Activated CD4-positive, alpha-beta T cell treated with anti-CD3 and anti-CD28 coated beads, Interleukin-10, Interleukin-2, amounts not matched to agents 100 ng/mL and 50 ng/mL, durations not matched to agents 16 hours and 8 hours (primary cell): ENCODE measurements at places on chromosomes 7 and 10.
A peak's percentile ranks its signal among the peaks of the same experiment; 100 is the strongest.

DNA sequence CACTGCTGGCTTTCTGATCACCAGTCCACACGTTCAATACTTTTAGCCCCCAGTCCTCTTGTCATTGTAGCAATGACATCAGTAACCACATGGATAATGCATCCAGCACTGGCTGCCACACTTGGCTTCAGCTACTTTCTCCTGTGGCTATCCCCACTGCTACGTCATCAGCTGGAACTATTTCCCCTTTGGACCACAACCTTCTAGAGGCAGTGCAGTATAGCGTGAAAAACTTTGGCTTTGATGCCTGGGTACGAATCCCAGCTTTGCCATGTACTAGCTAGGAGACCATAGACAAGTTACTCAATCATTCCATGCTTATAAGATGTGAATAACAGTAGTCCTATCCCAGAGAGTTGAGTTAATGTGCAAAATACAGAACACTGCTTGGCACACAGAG is 63.2 kb downstream of the CCDC3 start:
- DNase-seq: no peak

DNA sequence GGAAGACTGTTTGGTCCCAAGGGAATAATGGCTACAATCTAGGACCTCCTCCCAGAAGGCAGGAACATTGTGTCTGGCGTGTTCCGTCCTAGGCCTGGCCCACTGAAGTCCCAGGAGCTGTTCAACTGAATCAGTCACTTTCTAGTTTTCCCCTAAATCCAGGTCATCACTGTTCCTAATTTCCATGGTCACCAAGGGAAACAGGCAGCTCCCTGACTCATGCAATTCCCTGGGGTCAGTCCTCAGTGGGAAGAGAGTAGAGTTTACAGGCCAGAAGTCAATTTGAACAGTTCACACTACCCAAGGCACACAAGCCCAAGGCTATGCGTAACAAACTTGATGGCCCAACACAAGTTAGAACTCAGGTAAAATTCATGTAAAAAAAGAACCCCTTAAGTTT is 44.0 kb downstream of the CREB3L2 start:
- no peak for DNase-seq

GRCh38 chr10:14532473-14533251 is 201.9 kb upstream of the FRMD4A start:
- DNase-seq: no peak

DNA sequence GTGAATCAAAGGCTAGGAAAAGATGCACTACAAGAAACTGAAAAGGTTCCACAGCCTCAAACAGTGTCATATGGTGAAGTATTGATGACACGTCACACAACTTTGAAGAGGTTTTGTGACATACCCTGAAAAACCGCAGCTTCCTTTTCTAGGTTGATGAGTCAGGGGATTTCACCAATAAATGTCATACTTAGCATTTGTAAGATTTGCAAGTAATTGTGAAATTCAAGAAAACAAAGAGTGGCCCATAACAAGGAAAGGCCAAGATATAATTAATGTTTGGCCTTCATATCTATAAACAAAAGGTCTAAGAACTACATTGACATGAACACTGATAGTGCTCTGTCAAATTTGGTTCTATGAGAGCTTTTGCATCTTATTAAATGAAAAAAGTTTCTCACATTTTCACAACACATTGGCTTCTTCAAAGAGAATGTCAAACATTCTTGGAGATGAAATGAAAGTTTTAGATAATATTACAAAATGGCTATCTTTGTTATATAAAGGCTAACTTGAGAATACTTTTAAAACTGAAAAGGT is 62.0 kb upstream of the NAMPT start:
- DNase-seq: peak; percentile 96

- peak; percentile 78 for DNase-seq
Observed at GRCh38 chr10:110547139-110547761, 20.2 kb upstream of the SMC3 start.

GRCh38 chr10:49781247-49781646 is 19.1 kb upstream of the OGDHL start:
- DNase-seq: no peak

GRCh38 chr7:95630702-95631458 is 34.6 kb upstream of the PDK4 start:
- no peak for DNase-seq

- DNase-seq: no peak
Observed at GRCh38 chr7:27923642-27923980, 183.6 kb downstream of the TAX1BP1 start.

GRCh38 chr7:156466955-156467625 is 173.5 kb upstream of the RNF32 start:
- no peak for DNase-seq

- DNase-seq: no peak
Observed at GRCh38 chr7:22663721-22664120, 63.3 kb upstream of the IL6 start.

GRCh38 chr10:48611133-48611532 is 6.3 kb upstream of the ARHGAP22 start:
- DNase-seq: no peak

DNA sequence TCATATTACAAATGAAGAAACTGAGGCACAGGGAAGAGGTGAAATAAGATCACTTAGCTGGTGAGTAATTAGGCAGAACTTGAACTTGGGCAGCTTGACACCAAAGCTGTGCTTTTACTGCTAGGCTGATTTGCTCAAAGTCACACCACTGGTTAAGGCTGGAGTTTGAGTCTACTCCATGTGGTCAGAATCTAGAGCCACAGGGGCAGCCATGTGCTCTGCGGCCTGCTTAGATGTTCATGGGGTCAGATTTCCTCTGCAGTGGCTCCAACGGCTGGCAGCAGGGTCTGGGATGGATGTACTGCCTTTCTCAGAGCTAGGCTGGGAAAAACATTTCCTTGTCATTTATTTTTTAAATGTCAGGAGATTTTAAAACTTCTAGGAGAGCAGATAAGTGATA is 417.5 kb downstream of the KCNMA1 start:
- DNase-seq: no peak

DNA sequence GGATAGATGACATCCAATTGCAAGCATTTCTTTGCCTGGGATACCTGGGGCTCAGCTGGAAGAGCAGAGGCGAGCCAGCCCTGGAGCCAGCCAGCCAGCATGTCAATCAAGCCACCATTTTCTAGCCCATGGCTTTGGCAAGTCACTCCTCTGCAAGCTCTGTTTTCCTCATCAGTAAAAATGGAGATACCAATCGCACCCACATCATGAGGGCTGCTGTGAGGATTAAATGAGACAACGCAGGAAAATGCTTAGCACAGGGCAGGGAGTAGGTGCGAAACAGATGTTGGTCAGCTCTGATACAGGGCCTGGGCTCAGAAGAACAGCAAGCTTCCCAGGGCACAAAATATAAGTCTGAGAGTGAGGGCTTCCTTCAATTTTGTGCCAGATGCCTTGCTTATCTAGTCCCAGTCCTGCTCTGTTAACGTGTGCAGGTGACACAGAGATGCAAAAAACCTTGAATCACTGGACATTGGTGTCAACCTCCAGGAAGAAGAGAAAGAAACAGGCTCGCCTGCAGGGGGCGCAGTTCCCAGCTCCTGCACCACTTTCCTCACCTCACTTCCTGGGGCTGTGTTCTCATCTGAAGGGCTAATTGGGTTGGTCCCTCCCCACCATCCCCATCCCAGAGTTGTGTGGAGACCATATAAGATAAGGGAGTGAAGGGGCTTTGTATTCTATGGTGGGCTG is 72.8 kb upstream of the CACUL1 start:
- DNase-seq: no peak

DNA sequence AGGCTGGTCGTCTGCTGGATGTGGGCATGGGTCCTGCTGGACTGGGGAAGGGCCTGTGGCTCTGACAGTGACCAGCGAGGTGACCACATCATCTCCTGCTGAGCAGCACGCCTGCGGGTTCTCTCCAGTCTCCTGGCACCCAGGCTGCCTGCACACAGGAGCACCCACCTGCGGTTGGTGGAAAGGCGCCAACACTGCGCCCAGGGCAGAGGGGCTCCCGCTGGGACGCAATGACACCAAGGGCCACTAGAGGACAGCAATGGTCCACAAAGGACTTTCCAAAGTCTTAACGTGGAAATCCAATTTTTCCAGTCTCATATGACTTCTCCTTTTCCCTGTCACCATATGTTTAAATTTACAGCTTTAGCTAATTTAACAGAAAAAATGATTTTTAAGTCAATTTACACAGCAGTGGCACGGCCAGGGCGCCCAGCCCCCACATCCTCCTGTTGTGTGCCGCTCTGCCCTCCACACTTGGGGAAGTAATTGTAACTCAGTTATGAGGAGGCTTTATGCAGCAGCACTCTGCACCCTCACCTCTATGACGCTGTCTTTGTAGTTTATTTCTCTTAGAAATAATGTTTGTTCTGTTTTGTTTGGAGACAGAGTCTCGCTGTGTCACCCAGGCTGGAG is 38.1 kb downstream of the CFAP46 start:
- peak; percentile 37 for DNase-seq

DNA sequence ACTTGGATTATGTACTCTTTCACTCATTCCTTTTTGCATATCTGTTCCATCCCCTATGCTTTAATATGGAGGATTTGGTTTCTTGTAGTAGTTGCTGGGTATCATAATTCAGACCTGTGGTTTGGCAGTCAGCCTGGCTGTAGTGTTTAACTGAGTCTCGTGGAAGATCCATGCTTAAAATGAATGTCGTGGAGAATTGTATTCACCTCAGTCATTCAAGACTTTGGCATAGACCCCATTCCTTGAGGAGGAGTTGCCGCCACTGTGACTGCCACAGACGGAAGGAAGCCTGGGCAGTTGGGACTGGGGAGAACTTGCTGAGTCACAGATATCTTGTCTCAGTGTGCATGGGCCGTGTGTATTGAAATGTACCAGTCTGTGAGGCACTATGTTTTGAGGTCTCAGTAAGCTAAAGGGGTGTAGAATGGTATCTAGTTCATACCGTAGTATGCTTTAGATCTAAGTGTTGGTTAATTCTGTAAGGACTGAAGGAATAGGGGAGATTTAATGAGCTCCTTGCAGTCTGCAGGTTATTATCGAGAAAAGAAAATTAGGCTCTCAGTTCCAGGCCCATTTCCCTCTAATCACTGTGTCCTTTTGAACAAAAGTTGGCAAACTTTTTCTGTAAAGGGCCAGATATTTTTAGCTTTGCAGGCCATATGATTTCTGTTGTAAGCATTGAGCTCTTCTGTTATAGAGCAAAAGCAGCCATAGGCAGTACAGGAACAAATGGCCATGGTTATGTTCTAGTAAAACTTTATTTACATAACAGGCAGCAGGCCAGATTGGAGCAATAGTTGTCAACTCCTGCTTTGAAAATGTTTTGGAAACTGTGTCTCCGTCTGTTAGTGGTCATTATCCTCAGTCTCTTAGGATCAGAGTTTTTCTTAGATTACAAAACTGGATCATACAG is 76.8 kb downstream of the TPST1 start:
- DNase-seq: no peak

- no peak for DNase-seq
Observed at GRCh38 chr7:50858528-50859245, 76.0 kb upstream of the GRB10 start.

- DNase-seq: peak; percentile 41
Observed at GRCh38 chr10:80684259-80684658, 146.6 kb downstream of the SH2D4B start.

DNA sequence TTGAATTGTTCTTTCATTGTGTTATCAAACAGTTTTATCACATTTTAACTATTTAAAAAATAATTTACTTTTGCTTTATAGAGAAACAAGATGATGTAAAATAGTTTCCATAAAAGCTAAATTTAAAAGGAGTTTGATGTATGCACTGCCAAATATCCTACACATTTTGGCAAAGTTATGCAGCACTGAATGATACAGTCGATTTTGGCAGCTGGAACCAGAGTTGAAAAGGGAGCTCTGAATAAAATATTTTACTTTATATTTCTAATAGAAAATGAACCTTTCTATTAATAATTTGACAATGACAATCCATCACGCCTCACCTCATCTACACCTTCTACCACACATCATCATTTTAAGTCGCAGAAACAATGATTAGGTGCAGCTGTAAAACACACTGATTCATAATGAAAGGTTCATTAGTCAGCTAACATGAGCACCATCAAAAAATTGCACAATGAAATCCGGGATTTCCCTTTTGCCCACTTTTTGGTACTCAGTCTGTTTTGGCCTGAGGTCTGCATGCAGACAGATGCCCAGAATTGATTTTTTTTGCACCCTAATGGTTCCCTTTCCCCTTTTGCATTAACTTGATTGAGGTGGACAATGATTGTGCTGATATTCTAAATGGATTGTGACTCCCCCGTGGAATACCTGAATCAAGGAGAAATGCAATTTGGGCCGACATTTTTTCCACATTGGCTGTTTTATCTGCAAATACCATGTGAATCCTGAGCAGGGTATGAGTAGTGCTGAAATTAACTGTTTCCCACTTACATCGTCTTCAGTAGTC is 105.8 kb downstream of the THSD7A start:
- no peak for DNase-seq
